ENCODE measurements at places on chromosomes 6 and 20. TPM values are rescaled to one million over a fixed set of nuclear protein-coding genes. Genes with fewer than 3 reads are reported as not detected.

The PACSIN1 gene
- total RNA-seq, result under 0.01 TPM

The SLC17A2 gene
- not detected for total RNA-seq

The TUBB2B gene
- 5.2 TPM for total RNA-seq

The HAO1 gene
- total RNA-seq, result not detected

The ADNP gene
- total RNA-seq, result 26.8 TPM

The RREB1 gene
- 26.3 TPM for total RNA-seq

The HEY2 gene
- 0.32 TPM for total RNA-seq

The AGER gene
- 0.86 TPM for total RNA-seq

The CYP39A1 gene
- total RNA-seq, result 2.6 TPM

The KHDC1 gene
- 3.9 TPM for total RNA-seq

The PTK6 gene
- total RNA-seq, result under 0.01 TPM

The ACSS1 gene
- 3.5 TPM for total RNA-seq

The UBE2J1 gene
- total RNA-seq, result 54.4 TPM

The SIGLEC1 gene
- not detected for total RNA-seq

The RAET1L gene
- not detected for total RNA-seq

The MAVS gene
- total RNA-seq, result 32.4 TPM

The BFSP1 gene
- 2.9 TPM for total RNA-seq

The SLC17A9 gene
- 24.8 TPM for total RNA-seq

The CAPN11 gene
- not detected for total RNA-seq

The RRBP1 gene
- 136 TPM for total RNA-seq

The FRMD1 gene
- total RNA-seq, result not detected

The TAF4 gene
- 3.5 TPM for total RNA-seq

The NCOA5 gene
- 18.6 TPM for total RNA-seq

The IMPG1 gene
- not detected for total RNA-seq

The GATA5 gene
- total RNA-seq, result not detected
